Esophagus muscularis mucosa (tissue), 4 donors: ENCODE measurements at places on chromosomes 3 and 15. TPM values are rescaled to one million over a fixed set of nuclear protein-coding genes. Genes with fewer than 3 reads are reported as not detected.

The LRTM1 gene
- total RNA-seq: not detected

The FGF7 gene
- 60.2 TPM for total RNA-seq

The TUSC7 gene
- total RNA-seq: not detected

The IQCF5 gene
- not detected for total RNA-seq

GRCh38 chr3:9681723-9682081 is 21.9 kb upstream of the CPNE9 start:
- no peak for DNase-seq

DNA sequence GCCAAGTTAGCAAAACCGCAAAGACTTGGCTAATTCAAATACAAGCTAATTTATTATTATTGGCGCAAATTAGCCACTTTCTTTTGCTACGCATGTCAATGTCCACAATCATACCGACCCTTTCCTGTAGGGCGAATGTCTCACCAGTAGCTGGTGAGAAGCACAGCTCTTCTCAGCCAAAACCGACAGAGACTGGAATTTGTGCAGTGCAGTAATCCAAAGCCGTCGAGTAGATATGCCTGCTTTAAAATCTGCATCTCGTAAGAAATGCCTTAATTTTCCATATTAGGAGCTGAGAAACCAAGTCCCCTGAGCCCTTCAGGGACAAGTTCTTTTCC is 614 bp upstream of the MINDY2 start:
- DNase-seq: no peak

DNA sequence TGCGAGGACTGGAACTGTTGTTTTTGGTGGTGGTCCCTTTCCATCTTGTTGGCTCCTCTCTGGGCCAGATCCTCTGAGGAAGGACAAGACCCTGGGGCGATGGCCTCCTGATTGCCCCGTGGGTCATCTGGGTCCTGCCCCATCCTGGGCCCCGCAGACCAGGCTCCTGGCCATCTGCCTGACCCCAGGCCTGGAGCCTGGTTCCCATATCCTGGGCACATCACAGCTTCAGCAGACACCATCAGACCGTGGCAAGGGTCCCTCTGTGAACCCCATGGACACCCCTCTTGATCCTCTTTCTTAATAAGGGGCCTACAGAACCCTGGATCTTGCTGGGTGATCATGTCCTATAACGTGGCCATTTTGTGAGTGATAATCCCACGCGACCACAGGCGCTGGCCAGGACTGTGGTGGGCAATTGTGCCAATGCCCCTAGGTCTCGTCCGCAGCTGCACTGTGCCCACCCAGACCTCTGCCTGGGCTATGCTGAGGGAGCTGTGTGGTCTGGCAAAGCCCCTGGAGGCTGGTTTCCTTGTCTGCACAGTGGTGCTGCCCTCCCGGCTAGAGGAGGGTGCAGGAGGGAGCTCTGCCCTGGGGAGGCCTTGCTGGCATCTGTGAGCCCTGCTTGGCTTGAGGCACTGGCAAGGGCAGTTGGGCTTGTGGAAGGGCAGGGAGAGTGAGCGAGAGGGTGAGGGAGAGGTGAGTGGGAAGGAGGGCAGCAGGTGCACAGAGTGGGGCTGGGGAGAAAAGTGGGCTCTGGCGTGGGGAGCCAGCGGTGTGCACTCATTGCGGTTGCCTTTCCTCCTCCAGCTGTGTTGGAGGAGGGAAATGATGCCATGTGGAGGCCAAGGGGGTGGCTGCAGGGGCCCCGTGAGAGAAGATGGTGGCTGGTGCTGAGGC is 53.1 kb upstream of the PRR23E start:
- no peak for DNase-seq

GRCh38 chr3:32969656-32970055 is 18.2 kb downstream of the CCR4 start:
- DNase-seq: no peak

The CPLX3 gene
- not detected for total RNA-seq

The NR2E3 gene
- total RNA-seq: not detected
